ENCODE measurements at places on chromosomes 7 and 10. TPM values are rescaled to one million over a fixed set of nuclear protein-coding genes. Genes with fewer than 3 reads are reported as not detected.

IQUB gene
- not detected for total RNA-seq

RNF148 gene
- total RNA-seq = 1.4 TPM

ZNF786 gene
- 4.4 TPM for total RNA-seq

NSUN6 gene
- total RNA-seq = 17.8 TPM

STEAP4 gene
- 163 TPM for total RNA-seq

ZP3 gene
- not detected for total RNA-seq

NCF1 gene
- total RNA-seq = 3.2 TPM

- DNase-seq = no peak
Observed at GRCh38 chr10:69332278-69333010, 54.1 kb downstream of the HK1 start.

DNA sequence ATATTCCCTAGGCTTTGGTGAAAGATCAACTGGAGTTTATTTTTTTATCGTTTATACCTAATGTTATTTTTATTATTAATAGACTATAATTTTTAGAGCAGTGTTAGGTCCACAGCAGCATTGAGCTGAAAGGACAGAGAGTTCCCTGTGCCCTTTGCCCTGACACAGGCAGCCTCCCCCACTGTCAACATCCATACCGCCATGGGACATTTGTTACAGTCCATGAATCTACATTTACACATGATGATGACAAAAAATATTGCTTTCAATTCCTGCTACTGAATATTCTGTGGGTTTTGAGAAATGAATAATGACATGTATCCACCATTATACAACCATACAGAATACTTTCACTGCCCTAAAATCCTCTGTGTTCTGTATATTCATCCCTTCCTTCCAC lies 1297.5 kb upstream of the SORCS1 start:
- DNase-seq = no peak

DNA sequence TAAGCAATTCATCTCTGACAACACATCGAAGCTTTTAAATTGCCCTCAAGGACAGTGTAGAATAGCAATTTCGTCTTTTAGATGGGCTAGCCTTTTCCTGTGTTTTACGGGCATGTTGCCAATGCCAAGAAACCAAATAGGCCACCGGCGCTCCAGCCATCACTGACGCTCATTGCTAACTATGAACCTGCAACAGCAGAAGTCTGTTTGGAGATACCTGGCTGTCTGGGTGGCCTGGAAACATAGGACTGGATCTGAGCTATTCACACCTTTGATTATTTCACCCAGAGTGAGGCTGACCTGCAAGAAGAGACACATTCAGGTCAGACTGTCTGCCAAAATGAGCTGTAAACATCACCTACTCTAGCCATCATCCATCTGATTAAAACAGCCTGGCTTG lies 12.0 kb downstream of the KPNA7 start:
- DNase-seq = no peak

GRCh38 chr10:70035531-70035930 lies 17.1 kb upstream of the MACROH2A2 start:
- no peak for DNase-seq

Data from omental fat pad (tissue), 4 donors.